Naive B cell (primary cell): ENCODE measurements at places on chromosomes 1 and 21. TPM values are rescaled to one million over a fixed set of nuclear protein-coding genes. Genes with fewer than 3 reads are reported as not detected.
A peak's percentile ranks its signal among the peaks of the same experiment; 100 is the strongest.

CFHR4 gene
- polyA plus RNA-seq = not detected

WNT4 gene
- polyA plus RNA-seq = not detected

LCE3D gene
- not detected for polyA plus RNA-seq

CNR2 gene
- polyA plus RNA-seq = 49.1 TPM

SH2D1B gene
- 0.32 TPM for polyA plus RNA-seq

DNA sequence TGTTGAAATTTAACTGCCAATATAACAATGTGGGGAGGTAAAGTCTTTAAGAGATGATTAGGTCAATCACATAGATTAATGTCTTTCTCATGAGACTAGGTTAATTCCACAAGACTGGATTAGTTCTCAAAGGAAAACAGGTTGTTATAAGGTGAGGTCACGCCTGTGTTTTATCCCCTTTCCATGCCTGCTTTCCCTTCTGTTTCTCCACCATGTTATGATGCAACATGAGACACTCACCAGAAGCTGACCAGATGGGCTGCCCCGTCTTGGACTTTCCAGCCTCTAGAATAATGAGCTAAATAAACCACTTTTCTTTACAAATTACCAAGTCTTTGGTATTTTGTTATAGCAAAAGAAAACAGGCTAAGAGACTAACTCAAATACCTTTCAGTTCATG, 70.8 kb downstream of the DDAH1 start:
- H3K4me3 ChIP-seq = no peak overlapping the region
- H3K27ac ChIP-seq = no peak overlapping the region
- DNase-seq = no peak
- H3K27me3 ChIP-seq = no peaks in the 10 kb centered on the region

DNA sequence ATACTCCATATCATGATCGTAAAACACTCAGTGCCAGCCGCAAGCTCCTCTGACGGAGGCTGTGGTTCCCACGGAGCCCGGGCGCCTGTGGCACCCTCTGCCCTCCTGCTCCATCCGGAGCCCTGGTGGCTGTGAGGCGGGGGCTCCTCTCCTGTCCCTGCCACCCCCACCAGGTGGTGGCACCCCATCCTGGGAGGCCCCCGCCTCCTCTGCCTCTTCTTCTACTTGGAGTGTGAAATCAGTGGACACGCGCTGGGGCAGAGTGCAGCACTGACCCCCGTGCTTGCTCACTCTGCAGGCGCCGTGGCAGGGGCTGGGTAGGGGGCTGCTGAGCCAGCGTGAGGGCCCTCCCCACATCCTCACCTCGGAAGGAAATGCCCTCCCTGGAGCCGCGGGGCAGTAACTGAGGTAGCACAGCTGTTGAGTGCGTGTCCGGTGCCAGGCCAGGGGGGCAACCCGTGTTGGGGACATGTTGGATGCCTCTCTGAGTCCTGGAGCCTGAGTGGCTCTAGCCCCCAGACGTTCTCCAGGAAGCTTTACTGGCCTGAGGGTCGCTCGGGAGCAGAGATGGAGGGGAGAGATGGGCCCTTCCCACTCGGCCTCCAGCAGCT, 58.7 kb upstream of the ABCG1 start:
- peaks cover 18% of the 10 kb centered on the region for H3K4me1 ChIP-seq
- no peak overlapping the region for H3K27ac ChIP-seq
- peaks cover 28% of the 10 kb centered on the region for H3K27me3 ChIP-seq
- H3K4me3 ChIP-seq = no peak overlapping the region
- no peaks in the 10 kb centered on the region for H3K36me3 ChIP-seq

DNA sequence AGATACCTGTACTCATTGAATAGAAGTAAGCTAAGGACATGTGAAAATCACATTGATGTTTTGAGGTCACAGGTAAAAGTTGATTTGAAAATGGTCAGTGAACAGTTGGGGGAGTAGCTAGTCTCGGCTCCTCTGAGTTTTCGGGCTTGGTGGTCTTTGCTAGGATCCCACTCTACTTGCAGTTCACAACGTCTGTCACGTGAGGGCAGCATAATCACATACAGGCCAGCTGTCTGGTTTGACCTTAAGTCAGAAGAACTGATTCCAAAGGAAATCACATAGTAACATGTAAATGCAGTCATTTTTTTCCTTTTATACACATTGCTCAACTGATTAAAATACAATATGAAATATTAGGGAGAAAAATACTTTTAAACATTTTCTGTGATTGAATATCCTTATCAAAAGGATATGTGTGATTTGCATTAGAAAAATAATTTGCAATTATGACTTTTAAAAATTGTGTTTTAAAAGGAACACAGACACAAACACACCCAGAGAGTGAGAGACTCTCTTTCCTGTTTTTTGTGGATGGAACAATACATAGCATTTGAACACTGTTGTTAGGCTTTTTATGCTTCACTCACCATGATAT, 21.8 kb upstream of the PDC start:
- no peaks in the 10 kb centered on the region for H3K4me1 ChIP-seq
- peak; percentile 41 for DNase-seq
- no peak overlapping the region for H3K4me3 ChIP-seq

GRCh38 chr1:228272831-228273571, 65.2 kb downstream of the OBSCN start:
- no peak for DNase-seq
- H3K36me3 ChIP-seq = no peaks in the 10 kb centered on the region
- H3K4me3 ChIP-seq = peak overlapping the region; percentile 65
- H3K27ac ChIP-seq = peak overlapping the region; percentile 79
- H3K27me3 ChIP-seq = no peaks in the 10 kb centered on the region

- H3K27ac ChIP-seq = no peak overlapping the region
- H3K4me1 ChIP-seq = peaks cover 3% of the 10 kb centered on the region
- peaks cover 5% of the 10 kb centered on the region for H3K27me3 ChIP-seq
- no peaks in the 10 kb centered on the region for H3K36me3 ChIP-seq
These were observed 55.7 kb downstream of the WNT9A start for GRCh38 chr1:227891955-227892488.

GRCh38 chr1:1917304-1917976, 1.6 kb downstream of the TMEM52 start:
- H3K4me3 ChIP-seq = no peak overlapping the region
- no peaks in the 10 kb centered on the region for H3K36me3 ChIP-seq
- peaks cover 5% of the 10 kb centered on the region for H3K4me1 ChIP-seq
- H3K27me3 ChIP-seq = no peaks in the 10 kb centered on the region

GRCh38 chr1:187517546-187517945, 688.8 kb downstream of the PLA2G4A start:
- H3K4me1 ChIP-seq = no peaks in the 10 kb centered on the region
- DNase-seq = no peak
- H3K4me3 ChIP-seq = no peak overlapping the region
- H3K36me3 ChIP-seq = no peaks in the 10 kb centered on the region

DNA sequence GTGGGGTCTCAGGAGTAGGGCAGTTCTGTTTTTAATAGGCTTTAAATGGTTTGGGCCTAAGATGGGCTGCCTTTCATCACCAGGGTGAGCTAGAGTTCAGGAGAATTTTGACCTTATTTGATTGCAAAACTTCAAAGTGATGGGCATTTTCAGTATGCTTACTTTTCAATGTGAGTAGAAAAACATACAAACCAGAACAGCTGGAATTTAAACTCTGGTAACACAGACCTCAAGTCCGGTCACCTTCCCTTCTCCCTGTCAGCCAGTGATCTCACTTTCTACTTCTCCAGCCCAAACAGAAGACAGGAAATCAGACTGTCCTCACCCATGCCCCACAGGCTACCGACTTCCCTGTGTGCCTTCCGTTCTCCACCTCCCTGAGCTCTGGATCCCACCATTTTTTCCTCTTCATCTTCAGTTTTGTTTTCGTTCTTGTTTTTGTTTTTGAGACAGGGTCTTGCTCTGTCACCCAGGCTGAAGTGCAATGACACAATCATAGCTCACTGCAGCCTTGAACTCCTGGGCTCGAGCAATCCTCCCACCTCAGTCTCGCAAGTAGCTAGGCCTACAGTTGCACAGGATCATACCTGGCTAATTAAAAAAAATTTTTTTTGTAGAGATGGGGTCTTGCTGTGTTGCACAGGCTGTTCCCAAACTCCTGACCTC, 374.0 kb downstream of the CAMTA1 start:
- H3K4me3 ChIP-seq = no peak overlapping the region
- H3K36me3 ChIP-seq = no peaks in the 10 kb centered on the region
- peaks cover 19% of the 10 kb centered on the region for H3K27me3 ChIP-seq
- no peak overlapping the region for H3K27ac ChIP-seq

DNA sequence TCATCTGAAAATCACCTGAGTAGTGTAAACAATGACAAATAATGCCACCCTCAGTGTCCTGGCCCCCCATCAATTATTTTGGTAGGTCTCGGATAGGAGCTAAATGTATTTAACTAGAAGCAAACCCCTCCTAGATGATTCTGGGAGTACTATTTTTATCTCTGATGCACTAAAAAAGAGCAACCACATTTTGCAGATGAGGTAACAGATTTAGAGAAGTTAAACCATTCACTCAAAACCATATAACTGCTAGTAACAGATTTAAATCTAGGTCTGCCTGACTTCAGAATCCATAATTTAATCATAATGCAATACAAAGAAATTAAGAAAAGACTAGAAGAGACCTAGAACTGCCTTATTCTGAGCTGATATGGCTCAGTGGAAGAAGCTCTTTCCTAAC, 17.3 kb upstream of the PTCH2 start:
- peak; percentile 7 for DNase-seq
- H3K27ac ChIP-seq = peak overlapping the region; percentile 19
- peaks cover 22% of the 10 kb centered on the region for H3K4me1 ChIP-seq
- no peaks in the 10 kb centered on the region for H3K27me3 ChIP-seq

DNA sequence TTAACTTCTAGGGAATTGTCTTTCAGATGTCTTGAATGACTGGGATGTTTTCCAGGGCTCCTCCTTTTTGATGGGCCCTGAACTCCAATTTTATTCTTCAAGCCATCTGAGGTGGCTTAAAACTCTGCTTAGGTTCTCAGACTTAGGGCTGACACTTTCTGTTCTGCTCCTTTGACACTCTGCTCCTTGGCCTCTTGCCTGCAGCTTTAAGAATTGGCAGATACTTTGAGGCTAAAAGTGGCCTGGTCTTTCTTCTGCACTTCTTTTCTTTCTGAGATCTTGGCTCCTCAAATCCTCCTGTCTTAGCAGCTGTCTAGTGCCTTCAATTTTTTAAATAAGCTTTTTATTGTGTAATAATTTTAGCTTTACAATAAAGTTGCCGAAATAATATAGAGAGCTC, 294.6 kb downstream of the RPS6KC1 start:
- peaks cover 19% of the 10 kb centered on the region for H3K27me3 ChIP-seq
- DNase-seq = no peak
- no peak overlapping the region for H3K27ac ChIP-seq
- H3K4me3 ChIP-seq = no peak overlapping the region
- H3K36me3 ChIP-seq = no peaks in the 10 kb centered on the region

DNA sequence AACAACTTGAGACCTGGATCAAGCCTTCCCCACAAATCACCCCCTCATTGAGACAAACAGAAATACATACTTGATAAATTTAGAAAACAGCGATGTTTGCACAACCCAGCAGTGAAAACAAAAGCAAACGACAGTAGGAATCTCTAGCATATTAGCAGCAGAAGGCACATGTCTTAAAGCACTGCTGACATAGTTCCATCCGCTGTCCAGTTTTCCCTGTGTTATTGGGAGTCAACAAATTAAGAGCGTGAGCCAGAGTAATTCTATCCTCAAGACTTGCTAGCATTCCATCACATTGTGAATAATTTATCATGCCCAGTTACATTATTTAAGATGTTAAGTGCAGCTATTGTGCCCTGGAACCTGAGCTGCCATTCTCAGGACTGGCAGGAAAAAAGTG, 55.3 kb downstream of the IGSF5 start:
- H3K4me1 ChIP-seq = no peaks in the 10 kb centered on the region
- no peak overlapping the region for H3K4me3 ChIP-seq
- H3K36me3 ChIP-seq = no peaks in the 10 kb centered on the region
- peaks cover 2% of the 10 kb centered on the region for H3K27me3 ChIP-seq
- DNase-seq = no peak
- no peak overlapping the region for H3K27ac ChIP-seq

- no peaks in the 10 kb centered on the region for H3K27me3 ChIP-seq
- peaks cover 2% of the 10 kb centered on the region for H3K36me3 ChIP-seq
- H3K27ac ChIP-seq = peak overlapping the region; percentile 92
- H3K4me1 ChIP-seq = peaks cover 56% of the 10 kb centered on the region
- H3K4me3 ChIP-seq = peak overlapping the region; percentile 83
- peak; percentile 86 for DNase-seq
These were observed 10.8 kb downstream of the S1PR1 start for GRCh38 chr1:101247404-101248287.
